Stimulated activated CD8-positive, alpha-beta memory T cell treated with anti-CD3 and anti-CD28 coated beads, Interleukin-12 subunit alpha, Interleukin-12 subunit beta, amount 100 ng/mL, for 1 hour (primary cell): ENCODE measurements at places on chromosomes 3 and 15.

- DNase-seq, result no peak
Measured at GRCh38 chr15:72836676-72837330, 53.2 kb upstream of the ADPGK start.

DNA sequence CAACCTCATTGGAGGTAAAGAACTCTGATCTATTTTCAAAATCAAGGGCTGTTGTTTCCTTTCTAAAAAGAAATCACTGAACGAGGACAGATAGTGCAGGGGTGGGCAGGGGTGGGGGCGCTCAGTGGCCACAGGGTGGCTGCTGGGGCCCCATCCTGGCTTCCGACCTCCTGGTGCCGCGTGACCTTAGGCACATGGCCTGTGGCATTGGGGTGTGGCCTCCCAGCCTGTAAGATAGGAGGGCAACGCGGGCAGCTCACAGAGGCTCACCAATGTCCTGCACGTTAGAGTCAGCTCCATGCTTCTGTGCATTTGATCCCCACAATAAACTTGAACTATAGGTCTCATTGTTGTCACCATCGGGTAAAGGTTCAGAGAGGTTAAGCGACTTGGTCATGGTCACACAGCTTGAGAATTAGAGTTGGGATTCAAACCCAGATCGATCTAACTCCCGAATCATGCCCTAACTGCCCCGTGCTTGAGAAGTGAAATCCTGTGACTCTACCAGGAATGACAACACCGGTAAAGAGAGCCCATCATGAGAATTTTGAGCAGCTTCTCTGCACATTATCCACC is 148.0 kb upstream of the SLC6A11 start:
- DNase-seq, result no peak

- DNase-seq, result no peak
Measured at GRCh38 chr3:66473692-66474091, 27.1 kb downstream of the LRIG1 start.

GRCh38 chr3:113243846-113244245 is 32.5 kb downstream of the BOC start:
- no peak for DNase-seq

- DNase-seq, result no peak
Measured at GRCh38 chr3:136979204-136979603, 21.4 kb downstream of the IL20RB start.

GRCh38 chr15:61227950-61228936 is 859 bp downstream of the RORA start:
- DNase-seq, result no peak
